NCI-H2171 treated with DMSO at 0.1 percent for 48 hours (cell line): ENCODE measurements at places on chromosomes 16 and 17.

- DNase-seq = no peak
Observed at GRCh38 chr16:83116274-83116892, 489.6 kb downstream of the CDH13 start.

GRCh38 chr17:8846768-8847211 is 20.7 kb downstream of the PIK3R6 start:
- no peak for DNase-seq

- no peak for DNase-seq
Observed at GRCh38 chr17:19753051-19753509, 5.0 kb upstream of the ALDH3A1 start.

- no peak for DNase-seq
Observed at GRCh38 chr16:65318590-65319257, 196.9 kb upstream of the CDH11 start.

DNA sequence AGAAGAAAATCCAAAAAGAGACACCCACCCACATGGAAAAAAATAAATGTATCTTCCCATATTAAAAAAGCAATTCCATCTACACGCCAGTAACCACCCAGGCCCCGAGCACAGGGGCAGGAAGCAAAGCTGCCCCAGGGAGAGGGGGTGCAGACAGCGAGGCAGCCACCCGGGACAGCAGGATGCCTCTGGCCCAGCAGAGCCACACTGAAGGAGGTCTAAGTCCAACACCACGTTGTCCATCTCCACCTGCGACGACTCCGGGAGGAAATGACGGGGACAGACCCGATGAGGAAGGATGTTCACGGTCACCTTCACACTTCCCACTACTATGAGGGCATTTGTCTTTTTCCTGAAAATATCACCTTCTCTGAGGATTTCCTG is 14.4 kb upstream of the CYTH1 start:
- DNase-seq = no peak

GRCh38 chr16:53055541-53056391 is 975 bp downstream of the CHD9 start:
- DNase-seq = no peak

- DNase-seq = peak; percentile 5
Observed at GRCh38 chr16:12815361-12815760, 11.7 kb upstream of the CPPED1 start.

DNA sequence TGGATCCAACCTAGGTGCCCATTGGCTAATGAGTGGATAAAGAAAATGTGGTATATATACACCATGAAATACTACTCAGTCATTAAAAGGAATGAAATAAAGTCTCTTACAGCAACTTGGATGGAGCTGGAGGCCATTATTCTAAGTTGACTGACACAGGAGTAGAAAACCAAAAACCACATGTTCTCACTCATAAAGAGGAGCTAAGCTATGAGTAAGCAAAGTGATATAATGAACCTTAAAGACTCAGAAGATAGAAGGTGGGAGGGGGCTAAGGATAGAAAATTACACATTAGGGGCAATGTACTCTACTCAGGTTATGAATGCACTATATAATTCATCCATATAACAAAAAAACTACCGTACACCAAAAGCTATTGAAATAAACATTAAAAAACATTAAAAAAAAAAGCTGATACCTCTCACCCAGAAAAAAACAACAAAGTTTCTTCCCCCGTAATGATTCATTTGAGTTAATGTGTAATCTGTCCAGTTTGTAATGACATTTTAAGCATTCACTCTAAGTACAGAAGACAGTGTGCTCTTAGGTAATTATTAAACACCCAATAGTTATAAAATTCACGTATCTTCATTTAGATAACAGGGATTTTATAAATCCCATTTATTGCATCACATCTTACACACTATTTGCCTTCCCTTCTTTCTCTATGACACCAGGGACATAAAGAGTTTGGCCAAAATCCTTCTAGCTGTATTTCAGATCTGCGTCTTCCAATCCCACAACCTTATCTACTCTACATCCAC is 941.5 kb downstream of the CDH11 start:
- DNase-seq = no peak

- no peak for DNase-seq
Observed at GRCh38 chr17:78826421-78826820, 14.2 kb downstream of the USP36 start.

- peak; percentile 6 for DNase-seq
Observed at GRCh38 chr17:47218896-47219430, 9.8 kb downstream of the MYL4 start.

DNA sequence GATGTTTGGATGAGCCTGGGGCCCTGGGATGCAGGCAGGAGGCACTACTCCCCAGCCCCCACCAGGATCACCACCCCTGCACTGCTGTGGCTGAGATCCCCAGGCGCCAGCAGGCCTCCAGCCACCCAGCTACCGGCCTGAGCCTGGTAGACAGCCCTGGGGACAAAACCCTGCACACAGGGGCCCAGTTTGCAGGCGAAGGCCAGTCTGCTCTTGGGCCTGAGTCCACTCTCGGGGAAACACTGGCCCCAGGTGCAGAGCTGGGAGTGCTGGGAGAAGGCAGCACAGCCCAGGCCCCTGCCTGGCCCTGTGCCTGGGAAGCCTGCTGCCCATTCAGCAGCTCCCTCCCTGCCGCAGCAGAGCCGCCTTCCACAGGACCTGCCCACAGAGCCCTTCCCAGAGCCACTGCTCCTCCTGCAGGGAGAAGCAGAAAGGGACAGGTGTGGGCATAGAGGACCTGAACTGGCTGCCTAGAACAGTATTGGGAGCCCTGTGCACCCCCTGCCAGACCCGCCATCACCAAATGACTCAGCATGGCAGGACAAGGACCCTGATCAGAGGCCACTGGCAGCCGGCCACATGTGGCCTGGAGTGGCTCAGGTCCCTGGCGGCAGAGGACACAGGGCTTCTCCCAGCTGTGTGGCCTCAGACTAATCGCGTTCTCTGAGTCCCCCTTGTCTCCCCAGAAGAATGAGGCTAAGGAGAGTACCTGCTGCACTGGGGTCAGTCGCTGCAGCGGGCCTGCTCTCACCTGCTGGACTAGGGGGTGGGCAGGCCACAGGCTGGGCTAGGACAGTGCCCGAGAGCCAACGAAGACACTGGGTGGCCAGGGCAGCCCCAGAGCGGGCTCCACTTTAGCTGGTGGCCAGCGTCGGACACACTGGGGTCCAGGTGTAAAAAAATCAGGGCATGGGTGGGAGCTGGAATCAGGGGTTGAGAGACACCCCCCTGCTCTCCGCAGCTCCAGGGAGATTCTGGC is 10.7 kb downstream of the MSRB1 start:
- DNase-seq = peak; percentile 39

- DNase-seq = peak; percentile 89
Observed at GRCh38 chr17:59154292-59154720, 680 bp downstream of the SKA2 start.

GRCh38 chr17:40319651-40320540 is 10.9 kb downstream of the RARA start:
- no peak for DNase-seq

GRCh38 chr17:15413101-15413771 is 54.2 kb downstream of the CDRT4 start:
- no peak for DNase-seq

GRCh38 chr17:73933871-73934270 is 269.6 kb upstream of the RPL38 start:
- no peak for DNase-seq

DNA sequence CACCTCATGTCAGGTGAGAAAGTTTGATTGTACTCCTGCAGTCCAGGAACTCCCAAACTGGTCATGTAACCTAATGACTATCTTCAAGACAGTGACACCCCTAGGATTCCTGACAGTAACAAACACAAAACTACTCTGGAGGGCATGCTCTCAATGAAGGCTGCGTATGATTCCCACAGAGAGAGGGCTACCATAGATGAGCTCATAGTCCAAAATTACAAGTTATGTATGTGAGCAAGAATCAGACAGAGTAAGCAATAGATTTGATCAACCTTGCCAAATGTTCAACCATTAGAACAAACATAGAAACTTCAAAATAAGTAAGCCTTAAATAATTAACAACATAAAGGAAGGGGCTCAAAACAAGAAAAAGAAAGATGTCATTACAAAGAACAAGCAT is 158.1 kb downstream of the COPRS start:
- DNase-seq = no peak

DNA sequence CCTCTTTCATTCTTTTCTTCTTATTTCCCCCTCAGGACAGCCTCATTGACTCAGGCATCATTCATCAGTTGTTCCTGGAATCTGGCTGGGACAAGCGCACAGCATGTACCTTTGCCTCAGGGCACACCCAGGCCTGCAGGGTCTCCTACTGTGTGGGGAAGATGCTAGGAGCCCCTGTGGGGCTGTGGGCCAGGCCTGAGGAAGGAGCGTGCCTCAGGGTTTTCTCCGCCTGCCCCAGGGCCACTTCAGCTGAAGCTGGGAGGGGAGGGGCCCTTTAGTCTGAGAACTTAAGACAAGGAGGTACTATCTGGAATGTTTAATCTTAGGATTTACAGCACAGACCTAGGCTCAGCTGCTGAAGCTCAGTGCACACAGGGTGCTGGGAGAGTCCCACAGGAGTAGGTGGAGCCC is 7.9 kb downstream of the ELMO3 start:
- no peak for DNase-seq

- peak; percentile 93 for DNase-seq
Observed at GRCh38 chr16:10622036-10622921, 41.9 kb upstream of the EMP2 start.

DNA sequence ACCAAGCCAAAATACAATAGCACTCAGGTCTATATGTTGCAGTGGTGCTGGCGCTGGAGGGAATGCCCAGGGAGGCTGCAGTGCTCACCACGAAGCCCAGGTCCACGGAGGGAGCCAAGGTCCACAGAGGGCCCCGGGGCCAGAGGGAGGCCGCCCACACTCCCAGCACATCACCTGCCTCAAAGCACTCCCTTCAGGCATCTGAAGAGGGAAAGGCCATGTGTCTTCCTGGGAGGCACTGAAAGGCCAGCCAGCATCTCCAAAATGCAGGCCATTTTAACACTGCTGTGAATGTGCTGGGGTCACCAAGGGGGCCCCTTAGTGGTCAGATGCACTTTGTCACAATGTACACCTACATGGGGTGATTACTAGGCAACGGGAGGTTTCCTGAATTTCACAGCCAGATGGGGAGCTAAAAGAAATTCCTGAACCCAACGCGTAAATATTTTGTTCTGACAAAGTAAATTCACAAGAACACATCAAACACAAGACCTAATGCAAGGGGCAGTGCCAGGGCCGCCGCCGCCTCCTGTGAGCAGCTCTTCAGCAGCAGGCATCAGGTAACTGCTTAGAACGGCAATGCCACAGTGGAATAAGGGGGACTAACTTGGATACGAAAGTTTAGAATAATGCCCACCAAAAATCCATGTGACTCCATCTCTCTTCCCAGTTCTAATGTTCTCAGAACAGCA is 42.8 kb downstream of the USP22 start:
- DNase-seq = no peak

DNA sequence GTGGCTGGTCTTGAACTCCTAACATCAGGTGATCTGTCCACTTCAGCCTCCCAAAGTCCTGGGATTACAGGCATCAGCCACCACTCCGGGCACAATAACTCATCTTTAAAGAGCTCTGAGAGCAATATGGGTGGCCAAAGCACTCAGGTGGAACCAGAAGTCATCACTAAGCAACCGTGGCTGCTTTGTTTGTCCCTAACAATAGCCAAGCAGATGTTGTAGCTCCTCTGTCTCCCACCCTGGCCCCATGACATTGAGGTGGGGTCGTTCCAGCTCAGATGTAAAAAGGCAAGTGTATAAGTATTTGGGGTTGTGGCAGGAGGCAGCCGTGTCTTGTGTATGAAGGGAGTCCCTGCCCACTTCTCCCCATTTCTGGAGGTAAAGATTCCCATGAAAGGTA is 3.7 kb upstream of the SCIMP start:
- no peak for DNase-seq

DNA sequence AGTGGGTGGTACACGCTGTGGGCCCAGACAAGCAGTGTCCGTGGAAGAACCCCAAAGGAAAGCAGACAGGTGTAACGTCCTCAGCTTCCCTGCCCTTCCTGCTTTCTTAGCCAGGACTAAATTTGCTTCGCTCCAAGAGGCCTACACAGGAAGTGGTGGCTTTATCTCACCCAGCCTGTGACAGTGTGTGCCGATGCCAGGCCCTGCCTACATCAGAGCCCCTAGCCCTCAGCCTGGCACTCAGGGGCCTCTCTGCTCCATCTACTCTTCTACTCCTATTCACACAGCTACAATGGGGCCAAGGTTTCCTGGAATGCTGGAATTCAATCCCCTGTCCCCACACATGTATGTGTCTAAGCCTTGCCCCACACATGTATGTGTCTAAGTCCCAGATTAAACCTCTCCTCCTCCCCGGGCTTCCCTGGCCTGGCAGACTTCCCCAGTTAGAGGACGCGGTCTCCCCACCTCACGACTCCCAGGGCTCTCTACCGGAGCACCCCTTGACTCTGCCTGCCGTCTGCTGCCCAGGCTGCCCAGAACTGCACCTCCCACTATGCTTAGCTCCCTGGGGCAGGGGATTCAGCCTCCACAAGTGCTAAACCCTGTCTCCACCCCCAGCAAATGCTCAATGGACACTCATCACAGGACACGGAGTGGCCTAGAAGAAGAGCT is 8.2 kb downstream of the PGAP3 start:
- no peak for DNase-seq

GRCh38 chr17:14359163-14360020 is 58.5 kb downstream of the HS3ST3B1 start:
- peak; percentile 8 for DNase-seq

DNA sequence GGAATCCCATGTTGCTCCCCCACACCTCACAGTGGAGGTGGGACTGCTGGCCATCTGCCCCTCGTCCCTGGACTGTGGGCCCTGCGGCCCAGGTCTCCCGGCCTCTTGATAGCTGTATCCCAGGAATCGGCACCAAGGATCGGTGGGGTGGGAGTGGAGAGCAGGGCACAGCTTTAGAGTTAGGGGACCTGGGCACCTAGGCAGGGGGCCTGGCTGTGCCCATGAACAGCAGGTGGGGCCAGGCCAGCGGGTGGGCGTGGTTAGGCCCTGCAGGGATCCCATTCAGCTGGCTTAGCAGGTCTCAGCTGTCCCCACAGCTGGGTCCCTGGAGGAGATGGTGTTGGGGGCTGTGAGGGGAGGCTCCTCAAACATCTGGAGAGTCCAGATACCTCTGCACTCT is 49.2 kb downstream of the SREBF1 start:
- DNase-seq = no peak

DNA sequence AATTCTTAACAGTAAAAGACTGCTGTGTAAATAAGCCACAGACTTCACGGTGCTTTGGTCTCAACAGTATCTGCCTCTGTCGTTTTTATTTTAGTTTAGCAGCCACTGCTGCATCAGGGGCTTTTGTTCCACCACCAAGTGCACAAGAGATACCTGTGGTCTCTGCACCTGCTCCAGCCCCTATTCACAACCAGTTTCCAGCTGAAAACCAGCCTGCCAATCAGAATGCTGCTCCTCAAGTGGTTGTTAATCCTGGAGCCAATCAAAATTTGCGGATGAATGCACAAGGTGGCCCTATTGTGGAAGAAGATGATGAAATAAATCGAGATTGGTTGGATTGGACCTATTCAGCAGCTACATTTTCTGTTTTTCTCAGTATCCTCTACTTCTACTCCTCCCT is 7.9 kb downstream of the HERPUD1 start:
- DNase-seq = no peak

- DNase-seq = no peak
Observed at GRCh38 chr16:57607676-57608461, 20.6 kb upstream of the ADGRG1 start.
